ENCODE measurements at places on chromosomes 5 and 9.

GRCh38 chr5:13478831-13479465 is 465.5 kb downstream of the DNAH5 start:
- DNase-seq = peak; percentile 32

GRCh38 chr5:120465436-120465961 is 1.4 kb downstream of the PRR16 start:
- DNase-seq = no peak

GRCh38 chr5:124642151-124642550 is 104.3 kb downstream of the ZNF608 start:
- no peak for DNase-seq

GRCh38 chr5:39755452-39755851 is 330.7 kb upstream of the DAB2 start:
- no peak for DNase-seq
